ENCODE measurements at places on chromosomes 2 and 18. TPM values are rescaled to one million over a fixed set of nuclear protein-coding genes. Genes with fewer than 3 reads are reported as not detected.

The ANO7 gene
- 2.1 TPM for total RNA-seq

DNA sequence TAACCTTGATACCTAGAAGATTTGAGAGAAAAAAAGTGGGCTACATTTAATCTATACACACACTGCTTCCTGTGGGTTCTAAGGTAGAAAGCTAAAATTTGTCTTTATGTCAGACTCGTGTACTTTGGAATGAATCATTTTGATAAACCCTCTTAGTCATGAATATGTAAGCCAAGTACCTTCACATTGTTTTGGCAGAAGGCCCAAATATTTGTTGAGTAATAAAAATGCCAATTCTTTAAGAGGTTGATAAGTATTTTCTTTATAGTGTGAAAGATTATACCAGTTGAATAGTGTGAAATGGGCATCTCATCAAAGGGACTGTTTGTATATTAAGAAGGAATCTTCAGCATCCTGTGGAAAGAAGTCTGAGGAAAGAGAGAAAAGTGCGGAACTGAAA, 1464.7 kb upstream of the ZEB2 start:
- no peak for DNase-seq

DNA sequence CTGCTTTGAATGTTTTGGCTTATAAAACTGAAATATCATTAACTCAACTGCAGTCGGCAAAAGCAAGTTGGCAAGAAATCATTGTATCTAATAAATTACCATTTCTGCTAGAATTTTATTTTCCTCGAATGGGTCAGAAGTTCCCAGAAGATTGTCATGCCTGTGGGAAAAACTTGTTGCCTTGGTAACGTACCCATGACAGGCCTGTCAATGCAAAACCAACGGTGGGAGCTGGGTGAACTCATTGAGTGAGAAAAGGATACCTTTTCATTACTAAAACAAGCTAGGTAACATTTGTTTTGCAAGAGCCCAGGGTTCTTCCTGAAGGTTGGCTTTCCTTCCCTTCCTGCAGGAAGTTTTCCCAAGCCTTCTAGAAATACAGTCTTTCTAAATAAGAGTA, 9.5 kb downstream of the PLB1 start:
- no peak for DNase-seq

GRCh38 chr2:241061275-241061674, 40.8 kb downstream of the MTERF4 start:
- DNase-seq = no peak

The CCDC74B gene
- 0.78 TPM for total RNA-seq

The SLC11A1 gene
- 302 TPM for total RNA-seq

Measured in upper lobe of right lung (tissue), 1 donor.